ENCODE measurements at places on chromosomes 3 and 15. TPM values are rescaled to one million over a fixed set of nuclear protein-coding genes. Genes with fewer than 3 reads are reported as not detected.

Gene BDH1
- total RNA-seq, result 16.7 TPM

Gene GMNC
- not detected for total RNA-seq

Gene LXN
- total RNA-seq, result 85.2 TPM

Gene MUC20
- total RNA-seq, result 0.78 TPM

Gene PARP15
- total RNA-seq, result 0.12 TPM

Gene ALDH1A2
- 26.1 TPM for total RNA-seq

Gene TMEM266
- 13.5 TPM for total RNA-seq

Gene UPK1B
- total RNA-seq, result not detected

Gene ALDH1L1
- total RNA-seq, result 78.4 TPM

Gene AP3B2
- 2.5 TPM for total RNA-seq

Gene NPAP1
- total RNA-seq, result 0.07 TPM

Gene SLC22A14
- 0.11 TPM for total RNA-seq

Gene PRKCD
- total RNA-seq, result 57.8 TPM

Gene GOLGA8T
- 0.32 TPM for total RNA-seq

Gene ATP13A5
- not detected for total RNA-seq

Gene PODXL2
- 31.5 TPM for total RNA-seq

All from adrenal gland (tissue), 19 donors.